ENCODE measurements at places on chromosomes 2 and 18.

DNA sequence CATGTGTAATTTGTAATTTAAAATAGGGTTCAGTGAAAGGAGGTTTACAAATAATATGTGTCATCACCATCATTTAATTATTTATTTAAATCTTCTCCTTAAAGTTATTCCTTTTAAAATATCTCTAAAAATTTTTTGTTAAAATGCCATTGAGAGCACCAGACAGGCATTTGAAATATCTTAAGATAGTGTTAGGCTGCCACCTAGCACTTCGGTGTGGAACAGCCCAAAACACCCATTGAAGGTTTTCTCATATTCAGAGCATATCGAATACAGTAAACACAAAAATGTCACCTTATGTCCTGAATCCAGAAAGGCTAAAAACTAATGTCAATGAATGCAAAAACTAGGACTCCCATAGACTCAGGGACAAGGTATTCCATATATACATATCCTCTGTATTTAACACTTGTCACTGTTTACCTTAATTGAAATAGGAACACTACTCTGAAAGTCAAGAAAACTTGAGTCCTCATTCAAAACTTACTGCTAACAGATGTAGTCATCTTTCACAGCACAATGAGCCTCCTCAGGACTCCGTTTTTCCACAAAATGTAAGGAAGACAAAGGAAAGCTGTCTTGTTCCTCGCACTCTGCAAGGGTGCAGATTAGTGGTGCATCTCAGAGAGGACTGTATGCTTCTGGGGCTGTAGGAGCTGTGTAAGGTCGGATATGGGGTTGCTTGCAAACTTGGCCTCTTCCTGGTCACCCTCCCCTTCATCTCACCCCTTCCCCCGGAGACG lies 329.5 kb downstream of the PAX3 start:
- DNase-seq, result peak; percentile 7

GRCh38 chr18:33010149-33010548 lies 237.3 kb upstream of the KLHL14 start:
- no peak for DNase-seq

DNA sequence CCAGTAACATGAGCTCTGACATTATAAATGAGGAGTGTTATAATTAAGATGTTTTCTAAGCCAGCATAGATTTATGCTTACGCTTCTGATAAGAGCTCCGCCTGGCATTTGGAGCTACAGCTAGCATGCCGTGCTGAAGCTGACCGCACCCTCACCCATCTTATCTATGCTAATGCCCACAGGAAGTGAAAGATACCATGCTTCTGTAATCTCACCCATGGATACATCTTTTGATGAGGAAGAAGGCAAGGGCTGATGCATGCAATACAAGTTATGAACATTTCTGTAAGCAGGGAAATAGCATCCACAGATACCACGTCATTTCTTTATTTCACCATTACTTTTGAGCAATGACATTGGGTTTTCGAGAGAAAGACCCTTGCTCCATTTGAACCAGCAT lies 82.3 kb downstream of the ARL4C start:
- no peak for DNase-seq

DNA sequence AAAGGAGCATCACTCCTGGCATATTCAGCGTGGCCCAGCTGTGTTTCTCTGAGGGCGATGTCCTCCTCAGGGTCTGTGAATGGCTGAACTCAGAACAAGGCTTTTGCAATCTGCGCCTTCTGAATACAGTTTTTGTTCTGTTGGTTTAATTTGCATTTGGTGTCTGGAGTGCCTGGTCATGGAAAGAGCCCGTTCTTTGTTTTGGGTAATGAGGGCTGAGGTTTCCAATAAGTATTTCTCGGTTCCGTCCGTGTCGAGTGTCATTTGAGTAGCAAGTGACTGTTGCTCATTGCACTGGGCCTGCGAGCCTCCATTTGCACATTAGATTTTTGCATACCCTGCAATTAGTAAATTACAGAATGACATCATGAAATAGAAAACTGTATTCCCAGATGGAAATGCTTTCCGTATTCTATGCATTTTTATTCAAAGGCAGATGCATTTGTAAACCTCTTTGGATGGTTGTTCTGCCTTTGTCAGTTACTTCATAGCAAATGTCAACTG lies 57.3 kb downstream of the NEDD4L start:
- no peak for DNase-seq

GRCh38 chr18:24019641-24020331 lies 5.2 kb downstream of the TTC39C start:
- no peak for DNase-seq

GRCh38 chr2:163081754-163082153 lies 243.2 kb upstream of the KCNH7 start:
- DNase-seq, result no peak

DNA sequence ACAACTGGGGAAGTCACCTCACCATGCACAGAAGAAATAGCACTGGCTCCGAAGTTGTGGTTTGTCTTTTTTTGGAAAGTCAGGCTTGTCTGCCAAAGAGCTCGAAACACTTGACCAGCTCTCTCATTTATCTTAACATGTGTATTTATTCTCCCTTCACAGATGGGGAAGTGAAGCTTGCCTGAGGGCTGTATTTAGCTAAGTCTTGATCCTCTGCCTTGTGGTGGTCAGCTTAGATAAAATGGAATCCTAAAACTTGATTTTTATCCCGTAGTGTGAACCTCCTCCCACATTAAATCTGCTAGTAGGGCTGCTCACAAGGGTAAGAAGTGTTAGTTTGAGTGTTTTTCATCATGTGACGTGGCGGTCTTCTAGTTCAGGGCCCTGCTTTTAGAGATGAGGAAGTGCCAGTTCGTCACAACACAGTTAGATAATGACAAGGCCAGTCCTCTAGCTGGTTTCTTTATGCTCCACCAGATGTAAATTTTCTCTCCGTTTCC lies 89.7 kb downstream of the TMEM247 start:
- peak; percentile 7 for DNase-seq

- no peak for DNase-seq
These were observed 911.6 kb downstream of the TDRD15 start for GRCh38 chr2:22035361-22035830.

GRCh38 chr2:18976168-18976961 lies 382.1 kb downstream of the OSR1 start:
- peak; percentile 84 for DNase-seq

- DNase-seq, result no peak
These were observed 179.0 kb upstream of the DDX18 start for GRCh38 chr2:117635481-117635880.

DNA sequence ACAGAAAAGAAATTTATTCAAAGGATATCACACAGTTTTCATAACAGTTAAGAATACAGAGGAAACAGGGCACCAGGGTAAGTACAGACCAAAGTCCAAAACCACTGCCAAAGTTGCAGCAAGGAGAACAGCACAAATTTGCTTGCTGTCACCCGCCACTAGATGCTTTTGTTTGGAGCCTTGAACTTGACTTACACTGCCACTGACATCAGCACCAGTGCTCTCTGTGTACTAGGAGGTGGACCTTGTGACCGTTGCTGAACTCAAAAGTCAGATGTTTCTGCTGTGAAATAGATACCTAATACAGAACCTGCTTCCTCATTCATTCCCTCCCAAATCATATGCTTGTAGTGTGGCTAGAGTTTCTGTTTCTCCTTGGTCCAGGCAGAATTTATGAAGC lies 578.3 kb upstream of the TMEFF2 start:
- no peak for DNase-seq

GRCh38 chr2:136492901-136493300 lies 272.4 kb upstream of the THSD7B start:
- DNase-seq, result no peak

DNA sequence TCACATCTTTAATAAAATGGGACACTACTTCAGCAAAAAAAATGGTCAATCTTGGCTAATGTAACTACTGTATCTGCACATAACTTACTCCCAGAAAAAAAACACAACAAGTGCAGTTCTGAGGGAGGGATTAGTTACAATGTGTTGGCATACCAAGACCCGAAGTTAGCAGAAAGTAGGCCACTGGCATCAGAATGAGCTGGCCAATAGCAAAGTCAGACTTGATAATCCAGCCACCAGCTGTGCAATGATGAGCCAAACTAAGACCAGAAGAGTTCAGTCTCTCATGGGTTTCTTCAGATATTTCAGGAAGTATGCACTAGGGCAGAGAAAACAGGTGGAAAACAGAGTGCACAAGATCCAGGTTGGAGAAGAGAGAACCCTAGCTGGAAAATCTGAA lies 65.3 kb downstream of the OLA1 start:
- no peak for DNase-seq

GRCh38 chr2:163491850-163492249 lies 244.0 kb downstream of the FIGN start:
- DNase-seq, result no peak

DNA sequence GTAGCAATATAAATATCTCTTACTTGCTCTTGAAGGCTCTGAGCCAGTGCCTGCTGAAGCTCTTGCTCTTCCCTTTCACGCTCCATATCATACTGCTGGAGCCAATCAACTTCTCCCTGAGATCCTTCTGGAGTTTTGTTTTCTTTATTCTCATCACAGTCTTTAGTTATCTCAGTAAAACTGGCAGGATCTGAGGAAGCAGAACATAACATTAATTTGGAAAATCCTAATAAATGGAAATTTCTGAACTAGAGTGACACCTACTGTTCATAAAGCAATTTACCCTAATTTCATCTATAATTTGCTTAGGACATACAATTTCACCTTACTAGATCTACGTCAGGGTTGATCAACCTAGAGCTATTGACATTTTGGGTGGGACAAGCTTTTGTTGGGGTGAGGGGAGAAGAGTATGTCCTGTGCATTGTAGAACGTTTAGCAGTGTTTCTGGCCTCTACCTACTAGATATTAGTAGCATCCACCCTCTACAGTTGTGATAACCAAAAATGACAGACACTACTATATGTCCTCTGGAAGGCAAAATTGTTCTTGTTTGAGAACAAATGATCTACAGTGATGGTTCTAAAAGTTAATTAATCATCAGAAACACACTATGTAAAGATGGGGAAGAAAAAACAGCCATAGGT lies 47.2 kb downstream of the VIL1 start:
- no peak for DNase-seq

- no peak for DNase-seq
These were observed 34.2 kb downstream of the FIGN start for GRCh38 chr2:163701399-163702195.

- no peak for DNase-seq
These were observed 760 bp upstream of the CNOT11 start for GRCh38 chr2:101251844-101252407.

DNA sequence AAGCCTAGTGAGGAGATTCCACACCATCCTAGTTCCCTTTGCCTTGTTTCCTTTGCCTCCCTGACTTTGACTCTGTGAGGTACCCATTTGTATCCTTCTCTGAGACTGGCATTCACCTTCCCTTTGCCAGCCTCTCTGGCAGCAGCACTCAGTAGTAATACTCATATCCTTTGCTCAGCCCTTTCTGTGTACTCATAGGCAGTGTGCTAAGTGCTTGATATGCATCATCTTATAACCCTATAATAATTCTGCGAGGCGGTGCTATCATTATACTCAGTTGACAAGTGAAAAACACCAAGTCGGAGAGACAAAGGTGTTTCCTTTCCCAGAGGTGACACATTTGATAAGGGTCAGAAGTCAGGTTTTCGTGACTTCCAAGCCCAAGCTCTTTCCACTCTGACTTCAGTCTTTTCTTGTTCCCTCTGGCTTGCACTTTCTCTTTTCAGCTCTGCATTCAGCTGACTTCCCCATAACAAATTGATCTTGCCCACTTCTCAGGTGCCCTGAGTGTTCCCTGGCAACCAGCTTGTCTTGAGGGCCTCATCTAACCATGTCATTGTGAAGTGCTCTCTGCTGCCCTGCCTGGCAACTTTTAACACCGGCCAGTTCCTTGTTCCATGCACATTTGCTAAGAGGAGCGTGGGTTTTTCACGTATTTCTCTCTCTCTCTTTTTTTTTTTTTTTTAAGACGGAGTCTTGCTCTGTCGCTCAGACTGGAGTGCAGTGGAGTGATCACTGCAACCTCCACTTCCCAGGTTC lies 94.5 kb upstream of the UPP2 start:
- DNase-seq, result no peak

- DNase-seq, result no peak
These were observed 39.4 kb downstream of the PXDN start for GRCh38 chr2:1704631-1705556.

GRCh38 chr2:233566141-233566956 lies at the start of gene USP40:
Gene USP40, minus strand, starts transcription at chr2:233566782. Its CDS starts 1,228 bp downstream, at chr2:233565554.
- peak; percentile 65 for DNase-seq

DNA sequence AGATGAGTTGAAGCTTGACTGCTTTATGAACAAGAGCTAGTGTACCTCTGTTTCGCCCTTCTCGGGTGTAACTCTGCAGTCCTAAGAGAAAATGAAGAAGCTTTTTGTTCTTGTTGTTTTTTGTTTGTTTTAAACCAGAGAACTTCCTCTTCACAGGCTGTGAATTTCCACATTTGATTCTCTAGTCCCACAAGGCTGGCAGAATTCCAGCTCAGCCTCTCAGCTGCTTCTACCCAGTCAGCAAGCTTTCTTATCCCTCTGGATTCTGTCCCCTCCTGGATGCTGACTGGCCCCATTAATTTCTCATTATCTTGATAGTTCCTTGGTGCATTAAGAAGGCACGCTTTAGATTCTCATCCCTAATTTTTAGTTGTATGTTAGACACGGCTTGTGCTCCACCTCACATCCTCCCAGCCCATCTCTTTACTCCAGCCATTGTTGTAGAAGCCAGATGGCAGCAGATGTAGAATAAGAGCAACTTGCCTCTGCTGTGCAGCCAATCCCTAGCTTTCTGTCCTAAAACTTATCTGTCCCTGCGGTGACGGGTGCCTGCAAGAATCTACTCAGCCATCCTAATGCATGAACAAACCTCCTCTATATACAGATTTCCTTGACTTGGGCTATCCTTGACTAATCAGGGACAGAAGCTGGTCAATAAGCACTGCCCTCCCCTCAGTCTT lies 12.3 kb upstream of the RESP18 start:
- DNase-seq, result no peak

- no peak for DNase-seq
These were observed 96.5 kb upstream of the SERTAD2 start for GRCh38 chr2:64750001-64750816.

- no peak for DNase-seq
These were observed 198.3 kb downstream of the GLI2 start for GRCh38 chr2:120933693-120934573.

DNA sequence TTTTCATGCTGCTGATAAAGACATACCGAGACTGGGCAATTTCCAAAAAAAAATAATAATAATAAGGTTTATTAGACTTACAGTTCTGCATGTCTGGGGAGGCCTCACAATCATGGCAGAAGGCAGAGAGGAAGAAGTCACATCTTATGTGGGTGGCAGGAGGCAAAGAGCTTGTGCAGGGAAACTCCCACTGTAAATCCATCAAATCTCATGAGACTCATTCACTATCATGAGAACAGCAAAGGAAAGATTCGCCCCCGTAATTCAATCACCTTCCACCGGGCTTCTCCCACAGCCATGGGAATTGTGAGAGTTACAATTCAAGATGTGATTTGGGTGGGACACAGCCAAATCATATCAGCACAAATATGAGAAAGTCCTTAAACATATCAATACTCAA lies 1314.8 kb downstream of the DPP10 start:
- no peak for DNase-seq

- no peak for DNase-seq
These were observed 25.5 kb downstream of the B4GALT6 start for GRCh38 chr18:31658670-31659575.

GRCh38 chr18:35029103-35029502 lies 12.1 kb upstream of the MAPRE2 start:
- no peak for DNase-seq

Data from HFF-Myc (cell line).